ENCODE measurements at places on chromosomes 1 and 21.
A peak's percentile ranks its signal among the peaks of the same experiment; 100 is the strongest.

- no peak for DNase-seq
These were observed 155.6 kb upstream of the ZNF648 start for GRCh38 chr1:182217071-182217470.

GRCh38 chr1:52668711-52669110, 29.4 kb downstream of the COA7 start:
- DNase-seq = no peak

- DNase-seq = peak; percentile 43
These were observed 348.7 kb upstream of the AJAP1 start for GRCh38 chr1:4305526-4306301.

DNA sequence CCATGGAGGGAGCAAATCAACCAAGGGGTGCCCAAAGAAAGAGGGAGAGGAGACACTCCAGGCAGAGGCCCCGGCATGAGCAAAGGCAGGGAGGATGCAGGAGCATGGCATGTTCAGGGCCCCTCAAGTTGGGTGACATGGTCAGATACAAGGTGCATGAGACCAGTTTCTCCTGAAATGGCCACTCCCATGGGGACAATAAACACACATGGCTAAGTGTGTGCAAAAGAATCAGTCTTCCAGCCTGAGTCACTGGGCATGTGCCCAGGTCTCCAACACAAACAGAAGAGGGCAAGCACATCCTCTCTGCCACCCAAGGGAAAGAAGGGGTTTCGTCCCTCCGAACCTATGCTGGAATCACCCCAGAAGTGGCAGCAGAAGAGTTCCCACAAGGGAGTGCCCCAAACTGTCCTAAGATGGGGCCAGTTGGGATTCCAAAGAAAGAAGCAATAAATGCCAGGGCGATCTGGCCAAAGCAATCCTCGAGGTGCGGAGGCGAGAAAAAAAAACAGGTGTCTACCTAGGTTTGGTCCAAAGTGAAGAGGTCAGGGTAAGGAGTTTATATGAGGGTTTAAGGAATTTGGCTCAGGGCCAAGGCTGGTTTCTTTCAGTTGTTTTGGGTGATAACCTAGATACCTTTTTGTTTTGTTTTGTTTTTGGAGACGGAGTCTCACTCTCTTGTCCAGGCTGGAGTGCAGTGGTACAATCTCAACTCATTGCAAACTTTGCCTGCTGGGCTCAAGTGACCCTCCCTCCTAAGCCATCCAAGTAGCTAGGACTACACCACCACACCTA, 13.2 kb downstream of the CASP9 start:
- DNase-seq = peak; percentile 44

- no peak for DNase-seq
These were observed 8.7 kb downstream of the PKNOX1 start for GRCh38 chr21:42983103-42983502.

DNA sequence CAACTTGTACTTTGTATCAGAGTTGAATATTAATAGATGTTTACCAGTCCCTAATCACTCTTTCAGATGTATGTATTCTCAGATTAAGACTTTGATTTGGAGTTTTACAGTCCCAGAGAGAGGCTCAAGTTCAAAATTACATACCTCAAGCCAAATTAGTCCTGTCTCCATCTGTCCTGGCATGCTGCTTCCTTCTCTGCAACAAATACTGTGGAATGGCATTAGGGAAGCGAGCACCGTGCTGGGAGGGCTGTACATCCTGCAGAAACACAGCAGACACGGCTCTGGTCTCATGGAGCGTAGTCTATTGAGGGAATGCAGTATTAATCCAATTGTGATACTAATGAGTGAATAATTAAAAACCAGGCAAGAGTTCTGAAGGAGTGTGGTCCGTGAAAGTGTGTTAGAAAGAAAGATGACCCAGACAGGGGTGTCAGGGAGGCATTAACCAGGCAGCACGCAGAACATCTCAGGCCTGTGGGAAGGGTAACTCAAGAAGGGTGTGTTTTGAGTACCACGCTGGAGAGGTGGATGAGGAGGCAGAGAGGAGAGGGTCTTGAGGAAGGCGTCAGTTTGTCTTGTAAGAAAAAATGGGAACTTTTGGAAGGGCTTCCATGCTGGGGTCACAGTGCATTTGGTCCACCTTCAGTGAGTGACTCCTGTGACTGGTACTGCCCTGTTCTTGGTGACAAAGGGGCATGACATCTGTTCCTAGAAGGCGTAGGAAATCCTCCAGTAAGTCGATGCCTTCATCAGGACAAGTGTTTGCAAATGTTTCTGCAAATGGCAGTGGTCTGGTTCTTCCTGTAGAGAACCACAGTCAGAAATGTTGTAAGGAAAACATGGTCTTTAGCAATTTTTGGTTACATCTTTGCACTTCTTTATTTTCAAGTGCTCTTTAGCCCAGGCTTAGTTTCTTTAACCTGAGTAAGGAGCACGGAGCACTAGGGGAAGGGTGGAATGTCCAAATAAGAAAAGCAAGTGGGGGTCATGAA, 1.6 kb downstream of the RAB4A start:
- DNase-seq = no peak

- no peak for DNase-seq
These were observed 96.8 kb downstream of the NRIP1 start for GRCh38 chr21:14968029-14968428.

- DNase-seq = no peak
These were observed 22.3 kb downstream of the DHRS3 start for GRCh38 chr1:12595757-12596006.

GRCh38 chr1:184982002-184982954, 8.0 kb upstream of the NIBAN1 start:
- DNase-seq = peak; percentile 86

DNA sequence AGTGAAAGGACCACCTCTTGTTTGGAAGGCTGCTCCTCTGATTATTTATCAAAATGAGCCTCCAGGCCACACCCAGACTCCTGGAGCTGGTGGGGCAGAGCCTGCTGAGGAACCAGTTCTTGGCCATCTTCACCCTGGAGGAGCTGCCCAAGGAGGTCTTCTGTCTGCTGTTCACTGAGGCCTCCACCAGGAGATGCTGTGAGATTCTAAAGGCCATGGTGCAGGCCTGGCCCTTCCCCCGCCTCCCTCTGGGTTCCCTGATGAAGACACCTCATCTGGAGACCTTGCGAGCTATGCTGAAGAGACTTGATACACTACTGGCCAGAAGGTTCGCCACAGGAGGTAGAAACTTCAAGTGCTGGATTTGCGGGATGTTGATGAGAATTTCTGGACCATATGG, 61.7 kb upstream of the GJA8 start:
- DNase-seq = no peak

DNA sequence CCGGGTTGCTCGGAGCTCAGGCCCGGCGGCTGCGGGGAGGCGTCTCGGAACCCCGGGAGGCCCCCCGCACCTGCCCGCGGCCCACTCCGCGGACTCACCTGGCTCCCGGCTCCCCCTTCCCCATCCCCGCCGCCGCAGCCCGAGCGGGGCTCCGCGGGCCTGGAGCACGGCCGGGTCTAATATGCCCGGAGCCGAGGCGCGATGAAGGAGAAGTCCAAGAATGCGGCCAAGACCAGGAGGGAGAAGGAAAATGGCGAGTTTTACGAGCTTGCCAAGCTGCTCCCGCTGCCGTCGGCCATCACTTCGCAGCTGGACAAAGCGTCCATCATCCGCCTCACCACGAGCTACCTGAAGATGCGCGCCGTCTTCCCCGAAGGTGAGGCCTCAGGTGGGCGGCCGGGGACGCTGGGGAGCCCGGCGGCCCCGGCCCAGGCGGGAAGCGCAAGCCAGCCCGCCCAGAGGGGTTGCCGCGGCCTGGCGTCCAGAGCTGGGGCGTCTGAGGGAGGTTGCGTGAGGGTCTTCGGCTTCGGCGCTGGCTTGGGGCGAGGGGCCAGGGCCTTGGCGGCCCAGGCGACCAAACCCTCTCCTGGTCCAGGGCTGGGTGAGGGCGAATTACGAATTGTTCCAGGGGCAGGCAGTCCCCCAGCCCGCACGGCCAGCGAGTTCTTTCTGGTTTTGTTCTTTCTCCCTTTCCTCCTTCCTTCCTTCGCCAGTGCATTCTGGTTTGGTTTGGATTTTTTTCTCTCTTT, 805 bp downstream of the SIM2 start:
- no peak for DNase-seq

- DNase-seq = no peak
These were observed 15.8 kb downstream of the SPEN start for GRCh38 chr1:15863156-15863901.

DNA sequence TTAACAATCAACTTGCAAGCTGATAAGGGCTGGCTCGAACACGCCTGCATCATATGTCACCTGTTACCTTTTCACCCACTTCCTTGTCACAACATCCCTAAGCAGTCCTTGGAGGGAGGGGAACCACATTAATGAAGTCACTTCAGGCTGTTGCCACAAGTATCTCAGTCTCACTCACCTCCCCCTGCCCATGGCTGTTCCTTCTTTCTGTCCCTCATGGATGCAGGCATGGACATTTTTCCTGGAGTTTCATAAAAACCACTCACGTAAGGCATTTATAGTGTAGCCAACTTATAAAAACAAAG, 76.8 kb upstream of the ANGPTL1 start:
- DNase-seq = no peak

GRCh38 chr1:234851450-234852438, 241.8 kb upstream of the IRF2BP2 start:
- DNase-seq = peak; percentile 76

- DNase-seq = no peak
These were observed 29.3 kb upstream of the IL20 start for GRCh38 chr1:206836111-206836510.

GRCh38 chr1:207186503-207186902, 82.5 kb downstream of the C4BPA start:
- peak; percentile 51 for DNase-seq

GRCh38 chr1:8846263-8846662, 28.8 kb upstream of the RERE start:
- DNase-seq = no peak

DNA sequence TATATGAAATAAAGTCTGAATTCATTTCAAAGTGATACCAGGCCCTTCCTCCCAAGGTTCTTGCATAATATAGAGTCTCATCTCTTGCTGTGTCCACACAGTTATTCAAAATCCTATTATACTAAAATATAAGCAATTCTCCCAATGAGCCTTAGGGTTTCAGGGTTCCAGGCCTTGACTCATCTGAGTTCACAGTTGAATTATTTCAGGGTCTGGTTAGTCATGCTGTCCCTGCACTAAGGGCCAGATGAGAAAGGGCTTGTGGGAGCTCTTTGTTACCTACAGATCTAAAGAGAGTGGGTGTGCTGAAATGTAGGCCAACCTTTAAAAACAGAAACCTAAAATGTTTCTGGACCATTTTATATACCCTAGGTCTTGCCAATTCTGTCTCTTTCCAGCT, 337.5 kb upstream of the LRRC7 start:
- DNase-seq = no peak

DNA sequence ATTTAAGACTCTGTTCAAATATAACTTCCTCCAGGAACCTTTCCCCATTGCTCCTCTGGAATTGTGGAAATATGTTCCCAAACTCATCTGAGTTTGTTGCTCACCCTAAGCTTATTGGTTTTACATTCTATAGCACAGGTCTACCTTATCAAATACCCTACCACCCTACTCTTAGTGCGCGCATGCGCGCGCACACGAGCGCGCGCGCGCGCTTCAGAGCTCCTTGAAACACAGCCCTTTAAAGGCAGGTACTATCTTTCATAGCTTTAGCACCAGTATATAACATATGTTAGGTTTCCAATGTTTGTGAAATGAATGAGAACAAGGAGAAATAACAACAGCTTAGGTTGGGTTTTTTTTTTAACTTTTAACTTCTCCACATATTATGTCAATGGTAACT, 3.5 kb downstream of the IPP start:
- no peak for DNase-seq

- no peak for DNase-seq
These were observed 29.6 kb upstream of the PRRX1 start for GRCh38 chr1:170634293-170634692.

DNA sequence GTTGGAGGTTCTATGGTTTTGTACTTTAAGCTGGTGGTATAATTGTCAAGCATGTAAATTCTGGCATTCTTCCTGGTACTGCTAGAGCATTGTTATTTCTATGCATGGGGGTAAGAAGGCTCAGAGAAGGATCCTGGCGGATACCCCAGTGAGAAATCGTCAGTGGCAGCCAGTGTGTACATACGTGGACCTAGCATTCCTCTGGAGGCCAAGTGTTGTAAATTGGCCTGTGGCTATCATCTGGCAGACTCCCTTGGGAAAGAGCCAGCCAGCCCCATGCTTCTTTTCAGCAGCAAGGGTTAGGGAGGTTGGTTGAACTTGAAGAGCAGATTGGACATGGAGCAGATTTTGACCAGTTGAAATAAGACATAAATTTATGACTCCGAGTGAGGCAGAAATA, 5.2 kb upstream of the AGO3 start:
- DNase-seq = no peak

- no peak for DNase-seq
These were observed 48.7 kb upstream of the KCNJ15 start for GRCh38 chr21:38208118-38208517.

DNA sequence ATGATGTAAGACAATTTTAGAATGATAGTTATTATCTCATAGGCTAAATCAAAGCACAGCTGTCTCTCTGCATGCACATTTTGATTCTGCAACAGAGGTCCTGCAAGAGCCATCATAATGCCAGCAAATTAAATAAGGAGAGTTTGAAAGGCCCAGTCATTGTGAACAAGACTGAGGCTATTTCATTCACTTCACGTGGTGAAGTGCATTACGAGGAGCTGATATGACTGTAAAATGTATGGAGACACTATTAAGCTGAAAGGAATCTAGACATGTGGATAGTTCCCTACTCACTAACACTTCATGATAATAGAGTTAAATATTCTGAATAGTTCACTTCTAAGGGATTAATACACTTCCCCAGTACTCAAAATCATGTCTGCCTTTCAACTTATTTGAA, 299.0 kb downstream of the SMYD3 start:
- no peak for DNase-seq

GRCh38 chr1:171628225-171628624, 6.2 kb downstream of the MYOCOS start:
- no peak for DNase-seq

GRCh38 chr1:8303141-8303540, 14.8 kb upstream of the SLC45A1 start:
- no peak for DNase-seq

DNA sequence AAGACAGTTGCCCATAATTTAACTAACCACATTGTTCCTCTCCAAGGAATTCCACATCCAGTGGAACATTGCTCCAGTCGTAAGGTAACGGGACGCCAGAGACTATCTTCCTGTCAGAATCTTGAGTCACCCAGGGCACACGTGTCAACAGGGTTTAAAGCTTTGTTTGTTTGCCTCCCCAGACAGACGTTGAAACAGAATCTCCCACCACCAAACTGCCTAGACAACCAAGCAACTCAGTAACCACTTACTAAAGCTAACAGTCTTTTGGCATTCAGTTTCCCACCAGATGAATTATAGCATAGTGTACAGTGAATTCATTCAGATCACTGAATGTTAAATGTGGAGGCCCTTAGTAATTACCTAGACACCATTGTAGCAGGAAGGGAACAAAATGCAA, 439.5 kb downstream of the PLPP3 start:
- DNase-seq = peak; percentile 90

GRCh38 chr1:204410688-204411450, 748 bp downstream of the PPP1R15B start:
- peak; percentile 73 for DNase-seq

DNA sequence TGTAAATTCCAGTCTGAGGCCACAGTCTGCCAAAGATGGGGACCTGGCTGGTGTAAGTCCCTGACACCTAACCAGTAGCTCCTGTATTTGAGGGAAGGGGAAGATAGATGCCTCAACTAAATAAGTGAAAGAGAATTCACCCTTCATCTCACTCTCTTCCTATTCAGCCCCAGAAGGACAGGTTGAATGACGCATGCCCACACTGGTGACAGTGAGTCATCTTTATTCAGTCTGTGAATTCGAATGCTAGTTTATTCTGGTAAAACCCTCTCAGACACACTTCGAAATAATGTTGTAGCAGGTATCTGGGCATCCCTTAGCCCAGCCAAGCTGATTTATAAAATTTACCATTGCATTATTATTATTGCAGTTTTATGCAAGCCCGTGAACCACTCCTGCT, 617.0 kb upstream of the PRMT6 start:
- DNase-seq = no peak
